ENCODE measurements at places on chromosomes 16 and 17.

GRCh38 chr16:52416888-52417287 is 130.1 kb downstream of the TOX3 start:
- no peak for DNase-seq

DNA sequence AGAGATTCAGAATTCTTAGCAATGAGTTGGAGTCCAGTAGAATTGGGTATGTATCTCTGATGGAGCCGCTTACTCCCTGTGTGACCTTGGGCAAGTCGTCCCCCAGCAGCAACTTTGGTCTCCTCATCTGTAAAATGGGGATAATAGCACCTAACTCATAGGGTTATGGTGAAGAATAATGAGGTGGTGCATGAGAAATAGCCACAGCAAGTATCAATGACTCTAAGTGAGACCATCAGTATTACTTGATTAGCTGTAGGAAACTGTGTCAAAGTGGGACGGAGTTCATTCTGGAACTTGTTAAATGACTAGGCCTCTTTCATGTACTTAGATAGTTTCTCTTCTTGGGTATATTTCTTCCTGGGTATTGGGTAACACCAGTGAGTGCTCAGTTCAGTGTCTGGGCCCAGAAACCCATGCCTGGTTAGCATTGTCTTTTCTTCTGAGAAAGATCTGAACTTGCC is 6.4 kb downstream of the PRKCB start:
- no peak for DNase-seq

DNA sequence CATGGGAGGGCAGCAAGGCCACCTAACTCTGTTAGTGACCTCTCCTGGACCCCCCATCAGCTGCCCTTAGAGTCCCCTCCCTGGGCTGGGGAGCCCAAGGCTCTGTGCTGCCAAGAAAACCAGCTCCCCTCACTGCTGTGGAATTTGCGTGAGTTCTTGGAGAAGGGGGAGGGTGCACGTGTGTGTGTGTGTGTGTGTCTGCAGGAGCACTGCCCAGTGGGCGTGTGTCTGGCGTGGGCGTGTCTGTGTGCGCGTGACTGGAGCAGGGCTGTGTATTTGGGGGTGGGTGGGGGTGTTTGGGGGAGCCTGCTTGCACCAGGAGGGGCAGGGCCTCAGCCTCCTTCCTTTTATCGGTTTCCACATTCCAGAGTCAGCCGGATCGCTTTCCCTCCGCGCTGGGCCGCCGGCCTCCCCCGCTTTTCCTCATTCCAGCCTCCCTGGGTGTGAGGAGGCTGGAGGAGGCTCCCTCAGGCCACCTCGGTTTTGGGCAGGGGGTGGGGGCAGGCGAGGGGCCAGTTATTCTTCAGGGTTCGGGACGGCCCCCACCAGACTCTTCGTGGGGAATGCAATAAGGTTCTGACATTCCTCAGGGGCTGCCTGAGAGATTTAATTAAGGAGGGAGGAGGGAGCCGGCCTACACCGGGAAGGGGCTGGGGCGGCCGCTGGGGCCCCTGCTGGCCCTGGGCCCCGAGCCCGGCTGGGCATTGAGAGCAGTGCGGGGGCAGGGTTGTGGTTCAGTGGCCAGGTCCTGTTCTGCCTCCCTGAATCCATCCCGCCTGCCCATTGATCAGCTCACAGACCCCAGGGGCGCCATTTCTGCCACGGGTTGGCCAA is 2.5 kb downstream of the VASN start:
- DNase-seq = no peak

GRCh38 chr16:19524356-19524615 is 544 bp downstream of the CCP110 start:
- DNase-seq = no peak

DNA sequence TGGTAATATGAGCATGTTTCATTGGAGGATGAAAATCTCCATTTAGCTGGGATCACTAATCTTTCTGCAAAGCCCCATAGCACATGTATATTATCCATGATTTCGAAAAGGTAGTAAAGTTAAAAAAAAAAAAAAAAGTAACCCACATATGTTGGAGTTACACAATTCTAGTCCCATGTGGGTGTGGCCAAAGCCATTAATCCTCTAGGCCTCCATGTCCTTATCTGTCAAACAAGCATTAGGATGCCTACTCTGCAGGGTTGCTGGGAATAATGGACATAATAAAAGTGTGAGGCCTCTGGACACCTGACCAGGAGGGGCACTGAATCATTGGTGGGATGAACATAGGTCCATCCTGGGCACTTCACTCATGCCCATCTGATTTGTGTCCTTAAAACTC is 29.2 kb upstream of the VAT1L start:
- DNase-seq = no peak

All from activated naive CD4-positive, alpha-beta T cell treated with Interleukin-2 at 50 U/mL for 16 hours (primary cell).